Progenitor cell of endocrine pancreas (in vitro differentiated cells): ENCODE measurements at places on chromosomes 6 and 20.

GRCh38 chr6:170111816-170112582 lies 178.9 kb downstream of the DLL1 start:
- no peak for DNase-seq

GRCh38 chr6:89260832-89261231 lies 43.7 kb upstream of the GABRR1 start:
- DNase-seq = no peak

DNA sequence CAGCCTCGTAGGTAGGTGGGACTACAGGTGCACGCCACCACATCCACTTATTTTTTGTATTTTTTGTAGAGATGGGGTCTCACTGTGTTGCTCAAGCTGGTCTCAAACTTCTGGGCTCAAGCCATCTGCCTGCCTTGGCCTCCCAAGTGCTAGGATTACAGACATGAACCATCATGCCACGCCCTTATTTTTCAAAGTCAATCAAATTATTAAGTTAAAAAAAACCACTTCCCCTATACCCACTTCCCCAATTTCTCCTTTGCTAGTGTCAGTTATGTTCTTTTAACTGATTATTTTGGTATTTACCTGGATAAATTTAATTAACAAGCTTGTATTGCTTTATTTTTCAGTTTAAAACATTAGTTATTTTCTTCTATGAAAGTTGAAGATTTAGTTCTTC lies 49.6 kb downstream of the RIOK1 start:
- DNase-seq = no peak

- no peak for DNase-seq
Observed at GRCh38 chr6:13025893-13026499, 302.3 kb downstream of the TBC1D7 start.

- DNase-seq = no peak
Observed at GRCh38 chr6:53090576-53090975, 25.4 kb downstream of the FBXO9 start.

- no peak for DNase-seq
Observed at GRCh38 chr6:38783443-38784228, 68.5 kb downstream of the DNAH8 start.

- DNase-seq = no peak
Observed at GRCh38 chr20:36097337-36098151, 57.0 kb upstream of the EPB41L1 start.

- no peak for DNase-seq
Observed at GRCh38 chr6:88670369-88670768, 293.0 kb downstream of the RNGTT start.

DNA sequence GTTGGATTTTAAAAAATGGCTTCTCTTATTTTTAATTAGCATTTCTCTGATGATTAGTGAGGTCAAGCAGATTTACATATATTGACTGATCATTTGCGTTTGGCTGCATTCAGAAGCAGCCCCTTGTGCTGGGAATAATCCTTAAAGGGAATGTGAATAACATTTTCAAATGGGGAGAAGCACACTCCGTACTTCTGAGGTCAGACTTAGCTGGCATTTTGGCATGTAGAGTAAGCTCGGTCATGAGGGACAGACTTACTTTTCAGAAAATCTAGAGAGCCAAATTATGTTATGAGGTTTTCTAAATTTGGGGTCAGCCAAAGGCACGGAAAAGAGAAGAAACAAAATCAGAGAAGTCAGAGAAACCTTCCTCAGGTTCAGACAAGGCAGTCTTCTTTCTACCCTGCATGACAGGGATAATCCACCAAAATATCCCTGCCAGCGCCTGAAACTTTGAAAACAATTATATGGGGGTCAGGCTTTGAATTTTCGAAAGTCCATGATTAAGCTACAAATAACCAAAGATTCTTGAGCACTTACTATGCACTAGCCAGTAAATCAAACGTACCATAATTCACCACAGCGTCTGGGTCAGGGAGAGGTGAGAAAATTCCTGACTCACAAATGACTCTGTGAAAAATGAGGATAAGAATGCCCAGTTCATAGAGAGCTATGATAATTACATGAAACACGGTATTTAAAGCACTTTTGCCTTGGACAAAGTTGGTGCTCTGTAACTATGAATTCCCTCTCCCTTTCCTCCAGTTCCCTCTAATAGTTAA lies 44.9 kb downstream of the ADAT2 start:
- DNase-seq = no peak

- no peak for DNase-seq
Observed at GRCh38 chr6:163863565-163863964, 449.0 kb downstream of the QKI start.

GRCh38 chr20:49569411-49570115 lies 1.6 kb upstream of the PTGIS start:
- DNase-seq = no peak

- no peak for DNase-seq
Observed at GRCh38 chr20:21027569-21027968, 78.6 kb downstream of the LINC00237 start.

- DNase-seq = no peak
Observed at GRCh38 chr6:38935051-38935450, 113.5 kb upstream of the GLP1R start.

DNA sequence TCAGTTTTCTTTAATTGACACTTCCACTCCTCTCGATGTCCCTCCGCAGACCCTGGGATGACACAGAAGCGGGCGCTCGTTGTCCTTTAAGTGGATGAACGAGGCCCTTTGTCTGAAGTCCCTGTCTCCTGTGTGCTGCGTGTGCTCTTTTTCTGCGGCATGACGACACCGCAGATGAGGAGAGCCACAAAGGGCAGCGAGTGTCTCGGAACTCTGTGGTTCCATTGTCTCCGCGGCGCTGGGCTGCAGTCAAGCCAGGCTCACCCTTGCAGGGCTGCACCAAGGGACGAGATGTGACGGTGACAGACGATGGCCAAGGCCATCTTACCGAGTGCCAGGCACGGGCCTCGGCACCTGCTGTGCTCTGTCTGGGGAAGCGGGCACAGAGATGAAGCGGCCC lies 10.6 kb downstream of the PRR18 start:
- DNase-seq = no peak

GRCh38 chr6:160508599-160508998 lies 155.5 kb downstream of the LPA start:
- DNase-seq = no peak
